ENCODE measurements at places on chromosomes 12 and 14.

GRCh38 chr14:59294662-59294992 lies 106.2 kb downstream of the DAAM1 start:
- DNase-seq = no peak

DNA sequence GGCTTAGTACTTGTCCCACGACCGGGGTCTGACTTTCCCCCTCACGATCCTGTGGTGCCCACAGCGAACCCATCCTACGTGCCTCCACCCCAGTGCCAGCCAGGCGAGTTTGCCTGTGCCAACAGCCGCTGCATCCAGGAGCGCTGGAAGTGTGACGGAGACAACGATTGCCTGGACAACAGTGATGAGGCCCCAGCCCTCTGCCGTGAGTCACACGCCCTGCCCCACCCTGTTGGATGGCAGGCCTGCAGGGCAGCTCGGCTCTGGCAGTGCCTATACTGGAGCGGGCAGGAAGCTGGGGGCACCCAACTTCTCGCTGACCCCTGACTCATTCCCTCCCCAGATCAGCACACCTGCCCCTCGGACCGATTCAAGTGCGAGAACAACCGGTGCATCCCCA lies 18.3 kb upstream of the LRP1-AS start:
- no peak for DNase-seq

- no peak for DNase-seq
These were observed 19.9 kb upstream of the CTDSP2 start for GRCh38 chr12:57866308-57867019.

DNA sequence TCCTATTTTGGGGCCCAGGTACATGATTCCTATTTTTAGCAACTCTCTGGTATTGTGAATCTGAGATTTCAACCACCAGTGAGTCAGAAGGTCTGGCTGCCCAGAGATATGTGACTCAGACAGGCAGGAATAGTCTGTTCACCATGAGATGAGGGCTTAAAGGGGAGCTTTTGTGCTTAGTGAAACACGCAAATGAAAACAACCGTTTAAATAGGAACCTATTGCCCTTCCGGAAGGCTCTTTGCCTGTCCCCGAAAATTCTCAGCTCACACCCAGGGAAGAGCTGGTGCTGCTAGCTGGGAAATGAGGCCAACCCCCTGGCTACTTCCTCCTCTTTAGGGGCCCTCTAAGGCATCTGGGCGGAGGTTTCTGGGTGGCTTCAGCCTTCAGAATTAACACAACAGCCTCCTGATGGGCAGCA lies 283.6 kb downstream of the CACNA1C start:
- no peak for DNase-seq

- DNase-seq = no peak
These were observed 67.8 kb upstream of the FICD start for GRCh38 chr12:108447168-108447832.

DNA sequence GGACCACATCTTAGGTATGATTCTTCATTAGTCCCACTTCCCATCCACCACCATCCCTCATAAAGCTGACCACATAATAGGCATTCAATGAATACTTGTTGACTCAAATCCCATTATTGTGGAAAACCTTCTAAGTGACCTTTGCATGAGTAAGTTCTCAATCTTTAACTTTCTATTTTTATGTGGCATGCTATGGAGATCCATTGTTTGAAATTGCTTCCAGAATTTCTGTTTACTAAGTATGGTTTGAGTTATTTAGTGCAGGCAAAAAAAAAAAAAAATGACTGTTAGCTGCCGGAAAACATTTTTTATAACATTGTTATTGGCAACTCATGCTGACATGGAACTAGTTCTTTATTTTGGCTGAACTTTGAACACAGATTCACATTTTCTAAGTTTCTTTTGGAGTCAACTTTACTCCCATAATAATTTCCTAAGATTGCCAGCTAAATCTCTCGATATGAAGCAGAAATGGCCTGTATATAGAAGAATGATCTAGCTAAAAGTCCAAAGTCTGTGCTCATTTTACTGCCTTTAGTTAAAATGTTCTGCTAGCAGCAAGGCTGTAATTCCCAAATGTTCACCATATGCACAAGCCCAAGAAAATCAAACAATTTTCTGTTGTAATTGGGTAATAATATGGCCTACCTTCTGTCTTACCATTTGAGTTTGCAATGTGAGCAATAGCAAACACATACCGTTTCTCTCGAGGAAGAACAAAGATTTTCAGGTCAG lies 77.9 kb downstream of the PTGER2 start:
- DNase-seq = no peak

- DNase-seq = peak; percentile 69
These were observed 16.8 kb upstream of the MYL2 start for GRCh38 chr12:110937104-110937641.

DNA sequence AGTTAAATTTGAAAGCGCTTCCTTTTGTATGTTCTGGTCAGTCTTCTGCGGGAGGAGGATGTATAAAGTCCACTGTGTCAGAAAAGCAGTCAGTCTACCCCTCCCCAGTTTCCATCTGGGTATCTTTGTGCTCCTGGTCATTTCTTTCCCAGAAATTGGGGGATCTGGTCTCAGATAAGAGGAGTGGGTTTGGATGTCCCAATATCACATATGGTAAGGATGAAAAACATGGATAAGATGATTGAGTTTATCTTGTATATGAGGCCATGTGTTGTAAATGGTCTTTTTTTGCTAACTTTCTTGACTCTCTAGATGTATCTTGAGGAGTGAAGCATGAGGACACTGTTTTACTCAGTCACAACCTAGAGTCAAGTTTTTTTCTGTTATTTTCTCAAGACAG lies 186.8 kb upstream of the HIF1A start:
- no peak for DNase-seq

- DNase-seq = no peak
These were observed 6.7 kb upstream of the SSPN start for GRCh38 chr12:26188641-26189040.

DNA sequence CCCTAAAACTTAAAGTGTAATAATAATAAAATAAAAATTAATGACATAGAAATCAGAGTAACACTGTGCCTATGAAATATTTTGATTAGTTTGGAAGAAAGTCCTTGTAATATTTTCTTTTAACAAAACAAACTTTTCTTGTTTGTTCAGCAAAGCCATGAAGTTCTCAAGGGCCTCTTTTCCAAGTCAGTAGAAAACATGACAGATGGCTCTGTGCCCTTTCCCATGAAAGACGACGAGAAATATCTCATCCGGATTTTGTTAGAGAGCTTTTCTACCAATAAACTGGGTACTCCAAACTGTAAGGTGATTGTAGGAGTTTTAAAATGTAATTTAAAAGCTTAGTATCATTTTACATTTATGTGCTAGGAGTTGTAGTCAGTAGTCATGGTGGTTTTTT lies 54.5 kb upstream of the ASPG start:
- no peak for DNase-seq

GRCh38 chr12:30953257-30953656 lies 26.7 kb downstream of the TSPAN11 start:
- DNase-seq = no peak
